ENCODE measurements at places on chromosomes 3 and 15. TPM values are rescaled to one million over a fixed set of nuclear protein-coding genes. Genes with fewer than 3 reads are reported as not detected.
A peak's percentile ranks its signal among the peaks of the same experiment; 100 is the strongest.

DNA sequence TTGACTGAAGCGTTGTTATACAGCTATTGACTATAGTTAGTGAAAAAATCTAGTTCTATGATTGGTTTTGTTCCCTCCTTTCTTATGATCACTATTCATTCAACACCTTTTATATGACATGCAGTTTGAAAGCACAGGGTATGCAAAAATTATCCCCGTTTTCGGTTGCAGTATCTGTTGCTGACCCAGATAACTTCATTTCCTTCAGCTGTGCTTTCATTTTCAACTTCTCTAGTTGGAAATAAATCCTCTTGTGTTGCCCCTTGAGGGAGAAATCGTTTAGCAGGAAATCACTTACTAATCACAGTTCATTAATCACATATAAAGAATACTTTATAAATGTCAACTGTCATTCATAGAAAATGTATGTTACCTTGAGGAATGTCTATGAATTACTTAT is 55.1 kb downstream of the MBNL1 start:
- no peaks in the 10 kb centered on the region for H3K27me3 ChIP-seq
- peaks cover 36% of the 10 kb centered on the region for H3K4me1 ChIP-seq
- no peak for DNase-seq
- H3K36me3 ChIP-seq: no peaks in the 10 kb centered on the region
- H3K27ac ChIP-seq: peak overlapping the region; percentile 46

DNA sequence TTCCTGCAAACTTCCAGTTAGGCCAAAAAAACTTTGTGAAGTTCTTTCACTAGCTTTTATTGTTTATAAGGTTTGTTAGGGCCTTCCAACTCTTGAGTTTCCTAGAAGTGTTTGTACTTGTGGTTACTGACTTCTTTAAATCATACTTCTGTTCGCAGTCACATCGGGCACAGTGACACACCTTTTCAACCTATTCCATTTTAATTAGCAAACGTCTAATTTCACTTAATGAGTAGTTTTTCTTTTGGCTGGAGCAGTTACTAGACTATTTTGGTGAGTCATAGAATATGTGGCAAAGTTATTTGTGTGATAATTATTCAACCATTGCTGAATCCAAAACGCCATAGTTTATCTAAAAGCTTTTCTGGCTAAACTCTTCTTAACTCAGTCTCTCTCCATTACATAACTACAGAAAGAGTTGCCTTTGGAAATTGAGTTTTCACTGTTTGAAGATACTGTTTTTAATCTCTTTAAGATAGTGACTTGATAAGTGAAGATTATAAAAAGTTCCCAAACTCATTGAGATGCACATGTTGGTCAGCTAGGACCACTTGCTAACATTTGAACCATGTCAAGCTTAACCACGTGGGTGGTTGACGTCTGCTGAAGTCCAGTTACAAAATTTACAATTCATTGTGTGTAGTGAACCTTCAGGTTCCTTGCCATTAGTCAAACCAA is 21.5 kb downstream of the CNOT10 start:
- no peak overlapping the region for H3K4me3 ChIP-seq
- no peaks in the 10 kb centered on the region for H3K27me3 ChIP-seq
- no peak overlapping the region for H3K27ac ChIP-seq
- H3K36me3 ChIP-seq: no peaks in the 10 kb centered on the region

- no peak for DNase-seq
- no peaks in the 10 kb centered on the region for H3K36me3 ChIP-seq
- H3K27ac ChIP-seq: no peak overlapping the region
- H3K4me3 ChIP-seq: no peak overlapping the region
- no peaks in the 10 kb centered on the region for H3K4me1 ChIP-seq
Observed at GRCh38 chr3:174613173-174613572, 246.0 kb upstream of the NAALADL2 start.

DNA sequence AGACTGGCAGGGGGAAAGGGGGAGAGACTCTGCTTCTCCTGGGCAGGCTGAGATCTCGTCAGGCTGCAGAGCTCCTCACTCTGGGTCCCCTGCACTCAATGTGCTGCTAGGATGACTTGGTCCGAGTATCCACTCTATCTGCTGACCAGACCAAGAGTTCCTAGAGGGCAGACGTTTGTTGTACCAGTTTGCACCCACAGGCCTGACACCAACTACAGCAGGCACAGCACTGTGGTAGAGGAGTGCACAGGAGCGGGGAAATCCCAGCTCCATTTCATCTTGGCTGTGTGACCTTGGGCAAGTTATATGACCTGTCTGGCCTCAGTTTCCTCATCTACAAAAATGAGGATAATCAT is 29.0 kb downstream of the CCDC12 start:
- H3K36me3 ChIP-seq: no peaks in the 10 kb centered on the region
- DNase-seq: no peak
- H3K4me1 ChIP-seq: peaks cover 91% of the 10 kb centered on the region
- no peaks in the 10 kb centered on the region for H3K27me3 ChIP-seq
- peak overlapping the region; percentile 88 for H3K27ac ChIP-seq
- H3K4me3 ChIP-seq: peak overlapping the region; percentile 7

DNA sequence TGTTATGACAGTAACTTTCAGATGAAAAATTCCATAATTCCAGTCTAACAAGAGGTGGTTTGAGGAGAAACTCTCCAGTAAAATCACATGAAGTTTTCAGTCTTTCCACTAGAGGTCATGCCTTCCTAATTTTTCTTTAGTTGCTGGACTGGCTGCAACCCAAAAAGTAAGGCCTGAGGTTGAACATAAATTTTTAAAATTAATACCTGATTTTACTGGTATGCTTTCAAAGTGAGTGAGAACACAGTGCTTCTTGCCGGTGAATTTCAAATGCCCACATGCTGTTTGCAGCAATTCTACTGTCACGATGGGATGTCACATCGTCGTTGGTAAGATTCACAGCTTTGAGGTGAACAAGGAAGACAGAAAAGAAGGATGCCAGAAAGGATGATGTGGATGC is 89.0 kb upstream of the FGF12 start:
- peaks cover 8% of the 10 kb centered on the region for H3K4me1 ChIP-seq
- H3K36me3 ChIP-seq: no peaks in the 10 kb centered on the region
- no peaks in the 10 kb centered on the region for H3K27me3 ChIP-seq
- no peak for DNase-seq
- H3K27ac ChIP-seq: no peak overlapping the region

GRCh38 chr3:147699175-147699838 is 290.1 kb downstream of the ZIC1 start:
- no peak overlapping the region for H3K4me3 ChIP-seq
- H3K27me3 ChIP-seq: no peaks in the 10 kb centered on the region
- no peak overlapping the region for H3K27ac ChIP-seq
- DNase-seq: no peak
- no peaks in the 10 kb centered on the region for H3K36me3 ChIP-seq
- no peaks in the 10 kb centered on the region for H3K4me1 ChIP-seq

- no peak for DNase-seq
- no peak overlapping the region for H3K27ac ChIP-seq
- no peak overlapping the region for H3K4me3 ChIP-seq
Observed at GRCh38 chr3:187026317-187026670, 96.0 kb downstream of the ST6GAL1 start.

The FAM3D gene
- 145 TPM for total RNA-seq

The NAALADL2 gene
- 1.9 TPM for total RNA-seq

Measured in esophagus squamous epithelium (tissue), 5 donors.